NCI-H1436 treated with DMSO at 0.1 percent for 48 hours (cell line): ENCODE measurements at places on chromosomes 16 and 17.

GRCh38 chr17:33267271-33267790, 25.8 kb downstream of the ASIC2 start:
- DNase-seq, result no peak

DNA sequence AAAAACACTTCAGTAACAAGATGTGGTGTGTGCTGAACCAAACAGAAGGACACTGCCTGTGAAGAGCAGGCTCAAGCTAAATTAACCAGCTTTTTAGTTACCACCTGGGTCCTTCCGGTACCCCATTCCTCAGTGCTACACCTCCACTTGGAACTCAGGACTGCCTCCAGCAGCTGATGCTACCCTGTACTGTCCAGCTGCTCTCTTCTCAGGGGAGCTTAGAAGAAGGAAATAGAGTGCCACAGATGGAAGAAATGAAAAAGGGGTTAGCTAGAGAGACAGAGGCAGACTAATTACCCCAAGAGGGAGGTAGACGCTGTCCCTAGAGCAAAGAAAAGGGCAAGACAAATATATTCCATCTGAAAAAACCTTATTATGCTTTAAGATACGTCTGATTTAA, 5.7 kb downstream of the MED13 start:
- DNase-seq, result no peak

DNA sequence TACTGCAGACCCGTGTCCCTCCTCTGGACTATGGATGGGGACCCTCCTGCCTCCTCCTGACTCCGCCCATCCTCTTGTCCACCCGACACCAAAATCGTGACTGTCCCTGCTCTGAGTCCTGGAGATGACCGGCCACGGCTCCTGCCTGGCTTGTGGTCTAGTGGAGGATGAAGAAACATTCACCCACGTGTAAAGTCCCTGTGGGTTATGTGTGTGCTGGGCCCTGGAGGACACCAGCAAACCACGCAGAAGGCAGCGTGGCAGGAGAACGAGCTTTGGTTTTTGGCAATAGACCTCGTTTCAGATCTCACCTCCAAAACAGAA, 11.9 kb downstream of the SPNS2 start:
- no peak for DNase-seq

DNA sequence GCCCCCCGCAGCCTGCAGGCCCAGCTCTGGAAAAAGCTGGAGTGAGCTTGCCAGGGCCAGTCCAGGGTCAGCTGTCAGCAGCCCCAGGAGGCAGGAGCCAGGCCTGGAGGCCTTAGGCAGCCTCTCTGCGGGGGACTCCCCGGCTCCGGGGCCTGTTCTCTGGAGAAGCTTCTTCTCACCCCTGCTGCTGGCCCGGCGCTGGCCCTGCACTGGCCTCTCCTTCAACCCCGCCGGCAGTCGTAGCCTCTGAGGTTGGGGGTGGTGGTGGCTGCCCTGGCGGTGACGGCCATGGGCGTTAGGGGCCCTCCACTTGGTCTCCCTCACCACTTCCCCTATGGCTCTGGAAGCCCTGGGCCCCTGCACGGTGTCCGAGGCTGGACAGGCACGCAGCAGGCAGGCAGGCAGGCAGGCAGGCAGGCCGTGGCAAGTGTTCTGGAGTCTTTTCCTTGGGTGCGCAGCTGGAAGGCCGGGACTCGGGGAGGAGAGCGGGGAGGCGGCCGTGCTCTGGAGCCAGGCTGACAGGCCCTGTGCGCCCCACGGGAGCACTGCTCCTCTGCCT, 2.1 kb downstream of the FOXF1 start:
- DNase-seq, result no peak

DNA sequence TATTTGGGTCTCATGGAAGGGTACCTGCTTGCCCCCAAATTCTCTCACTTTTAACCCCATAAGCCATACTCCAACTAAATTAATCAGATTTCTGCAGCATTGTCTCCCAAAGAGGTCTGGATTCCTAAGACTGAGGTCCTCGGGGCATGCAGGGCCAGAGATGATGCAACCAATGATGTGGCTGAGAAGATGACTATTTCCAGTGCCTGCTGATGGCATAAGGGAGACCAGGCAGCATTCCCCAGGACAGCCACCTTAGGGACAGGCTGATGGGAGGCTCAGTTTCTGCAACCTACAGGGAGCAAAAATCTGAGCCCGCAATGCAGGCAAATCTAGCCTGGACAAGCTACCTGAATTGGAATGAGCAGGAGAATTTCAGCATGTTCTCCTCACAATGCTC, 76.8 kb upstream of the ASIC2 start:
- DNase-seq, result no peak

DNA sequence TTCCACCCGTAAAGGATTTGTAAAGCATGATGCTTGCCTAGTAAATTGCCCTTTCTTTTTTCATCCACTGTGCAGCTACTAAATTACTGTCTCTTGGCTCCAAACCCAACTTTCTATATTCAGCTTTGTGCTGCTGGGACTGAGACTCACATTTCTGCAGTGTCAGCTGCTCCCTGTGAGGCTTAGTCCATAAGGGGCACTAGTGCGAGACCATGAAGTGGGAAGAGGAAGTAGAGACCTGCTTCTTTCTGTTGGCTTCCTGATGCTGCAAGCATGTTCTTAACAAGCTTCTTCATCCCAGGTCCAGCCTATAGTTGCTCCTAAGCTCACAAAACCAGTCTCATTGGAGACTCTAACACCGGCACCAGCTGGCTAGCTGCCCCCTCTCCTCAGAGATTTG, 74.9 kb upstream of the HS3ST2 start:
- DNase-seq, result no peak
